Fibroblast of skin of right biceps (primary cell): ENCODE measurements at places on chromosomes 7 and 10.

- DNase-seq, result peak; percentile 79
Measured at GRCh38 chr10:119199231-119199992, 8.0 kb upstream of the GRK5 start.

- DNase-seq, result no peak
Measured at GRCh38 chr7:47444376-47445098, 137.4 kb downstream of the TNS3 start.

- DNase-seq, result no peak
Measured at GRCh38 chr10:17682236-17682946, 38.4 kb downstream of the STAM start.

DNA sequence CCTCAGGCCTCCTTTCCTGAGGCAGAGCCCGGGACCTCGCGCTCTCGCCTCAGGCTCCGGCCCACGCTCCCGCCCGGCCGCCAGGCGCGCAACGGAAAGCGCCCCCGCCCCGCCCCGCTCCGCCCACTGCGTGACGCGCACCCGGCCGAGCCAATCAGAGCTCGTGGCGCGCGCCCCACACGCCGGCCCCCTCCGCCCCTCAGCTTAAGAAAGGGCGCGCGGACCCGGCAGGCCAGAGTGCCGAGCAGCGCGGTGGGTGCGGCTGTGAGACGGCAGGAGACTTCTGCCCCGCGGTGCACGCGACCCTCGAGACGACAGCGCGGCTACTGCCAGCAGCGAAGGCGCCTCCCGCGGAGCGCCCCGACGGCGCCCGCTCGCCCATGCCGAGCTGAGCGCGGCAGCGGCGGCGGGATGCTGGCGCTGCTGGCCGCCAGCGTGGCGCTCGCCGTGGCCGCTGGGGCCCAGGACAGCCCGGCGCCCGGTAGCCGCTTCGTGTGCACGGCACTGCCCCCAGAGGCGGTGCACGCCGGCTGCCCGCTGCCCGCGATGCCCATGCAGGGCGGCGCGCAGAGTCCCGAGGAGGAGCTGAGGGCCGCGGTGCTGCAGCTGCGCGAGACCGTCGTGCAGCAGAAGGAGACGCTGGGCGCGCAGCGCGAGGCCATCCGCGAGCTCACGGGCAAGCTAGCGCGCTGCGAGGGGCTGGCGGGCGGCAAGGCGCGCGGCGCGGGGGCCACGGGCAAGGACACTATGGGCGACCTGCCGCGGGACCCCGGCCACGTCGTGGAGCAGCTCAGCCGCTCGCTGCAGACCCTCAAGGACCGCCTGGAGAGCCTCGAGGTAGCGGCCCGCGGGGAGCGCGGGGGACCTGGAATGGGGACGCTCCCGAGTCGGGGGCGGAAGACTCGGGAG, at the start of gene NPTX2:
TSS of gene NPTX2 (plus strand) at position 235 of the 909 bp plus-strand sequence. CDS start at position 412, 177 bp downstream.
- DNase-seq, result peak; percentile 33

- DNase-seq, result no peak
Measured at GRCh38 chr7:158805937-158806336, 23.4 kb downstream of the ESYT2 start.

GRCh38 chr7:381211-382042, 91.5 kb downstream of the FOXL3 start:
- DNase-seq, result no peak

DNA sequence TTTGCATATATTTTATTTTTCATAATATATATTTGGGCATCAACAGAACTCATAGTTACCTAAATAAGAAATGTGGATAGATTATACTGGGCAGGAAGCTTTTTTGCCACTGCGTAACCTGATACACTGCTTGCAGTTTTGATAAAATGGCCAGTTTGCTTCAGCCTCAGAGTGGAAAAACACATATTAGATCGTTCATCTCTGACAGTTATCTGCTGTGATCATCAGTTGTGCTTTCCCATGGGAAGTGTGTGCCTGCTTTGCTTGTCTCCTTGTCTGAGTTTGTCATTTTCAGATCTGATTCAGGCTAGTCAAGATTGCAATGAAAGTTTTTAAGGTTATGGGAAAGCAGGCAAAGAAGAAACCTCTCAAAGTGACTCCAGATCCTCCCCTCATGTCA, 54.0 kb downstream of the ADAM12 start:
- DNase-seq, result peak; percentile 26

DNA sequence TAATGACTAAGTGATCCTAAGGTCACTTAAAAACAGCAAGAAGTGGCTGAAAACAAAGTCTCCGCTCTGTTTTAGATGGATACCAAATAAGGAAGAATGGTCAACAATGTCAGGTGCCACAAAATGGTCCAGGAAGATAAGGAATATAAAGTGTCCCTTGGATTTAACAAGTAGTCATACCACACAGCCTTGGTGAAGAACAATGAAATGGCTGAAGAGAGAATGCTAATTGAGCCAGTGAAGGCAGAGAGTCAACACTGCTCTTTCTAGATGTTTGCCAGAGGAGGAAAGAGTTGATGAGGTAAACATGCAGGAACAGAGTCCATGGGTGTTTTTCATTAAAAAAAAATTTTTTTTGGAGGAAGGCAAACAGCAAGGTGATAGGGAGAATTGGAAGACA, 2.1 kb upstream of the CASD1 start:
- no peak for DNase-seq

DNA sequence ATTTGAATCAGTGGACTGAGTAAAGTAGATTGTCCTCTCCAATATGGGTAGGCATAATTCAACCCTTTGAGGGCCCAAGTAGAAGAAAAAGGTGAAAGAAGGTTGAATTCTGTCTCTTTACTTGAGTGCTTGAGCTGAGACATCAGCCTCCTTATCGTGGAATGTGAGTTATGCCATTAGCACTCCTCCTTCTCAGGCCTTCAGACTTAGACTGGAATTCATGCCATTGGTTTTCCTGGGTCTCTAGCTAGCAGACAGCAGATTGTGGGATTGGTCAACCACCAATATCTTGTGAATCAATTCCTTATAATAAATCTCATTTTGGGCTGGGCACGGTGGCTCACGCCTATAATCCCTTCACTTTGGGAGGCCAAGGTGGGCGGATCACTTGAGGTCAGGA, 89.2 kb downstream of the CUL2 start:
- DNase-seq, result peak; percentile 34

GRCh38 chr7:145539910-145540309, 576.7 kb upstream of the CNTNAP2 start:
- DNase-seq, result no peak

DNA sequence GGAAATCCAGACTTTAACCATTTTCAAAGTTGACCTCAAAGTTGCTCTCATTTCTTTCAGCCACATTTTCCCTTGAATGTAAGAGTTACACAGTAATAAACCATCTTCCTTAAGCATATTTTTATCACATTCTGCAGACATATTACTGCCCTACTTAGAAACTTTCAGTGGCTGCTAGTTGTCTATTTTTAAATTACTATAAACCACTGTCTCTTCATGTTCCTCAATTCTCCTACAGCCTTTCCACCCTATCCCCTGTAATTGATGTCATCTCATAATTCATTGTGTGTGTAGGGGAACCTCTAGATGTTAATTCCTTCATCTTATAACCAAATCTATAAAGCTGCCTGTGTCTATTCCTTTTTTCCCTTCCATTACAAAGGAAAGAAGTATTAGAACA, 78.1 kb upstream of the STRIP2 start:
- DNase-seq, result no peak

DNA sequence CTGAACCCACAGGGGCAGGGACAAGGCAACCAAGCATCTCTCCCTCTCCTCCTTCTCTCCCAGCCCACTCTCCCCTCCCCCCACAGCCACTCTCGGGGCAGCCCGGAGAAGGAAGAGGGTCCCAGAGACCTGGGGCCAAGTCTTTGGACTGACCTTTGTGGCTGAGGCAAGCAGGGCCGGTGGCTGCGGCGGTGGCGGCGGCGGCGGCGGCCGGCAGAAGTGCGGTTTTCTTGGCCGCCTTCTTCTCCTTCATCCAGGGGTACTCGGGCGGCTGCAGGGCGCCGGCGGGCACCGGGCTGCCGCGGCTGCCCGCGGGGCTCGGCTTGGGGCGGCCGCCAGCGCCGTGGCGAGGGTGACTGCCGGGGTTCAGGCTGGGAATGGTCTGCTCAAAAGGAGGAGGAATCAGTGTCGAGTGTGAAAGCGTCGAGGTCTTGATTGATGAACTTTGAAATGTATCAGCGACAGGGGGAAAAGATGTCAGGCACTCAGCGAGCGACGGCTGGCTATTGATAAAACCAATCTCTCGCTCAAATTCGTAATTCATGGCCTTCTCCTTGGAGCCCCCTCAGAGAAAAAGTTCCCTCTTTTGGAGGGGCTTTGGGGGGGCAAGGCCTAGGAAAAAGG, 414 bp downstream of the HOXA2 start:
- no peak for DNase-seq

- no peak for DNase-seq
Measured at GRCh38 chr7:137069249-137069963, 201.0 kb downstream of the CHRM2 start.

DNA sequence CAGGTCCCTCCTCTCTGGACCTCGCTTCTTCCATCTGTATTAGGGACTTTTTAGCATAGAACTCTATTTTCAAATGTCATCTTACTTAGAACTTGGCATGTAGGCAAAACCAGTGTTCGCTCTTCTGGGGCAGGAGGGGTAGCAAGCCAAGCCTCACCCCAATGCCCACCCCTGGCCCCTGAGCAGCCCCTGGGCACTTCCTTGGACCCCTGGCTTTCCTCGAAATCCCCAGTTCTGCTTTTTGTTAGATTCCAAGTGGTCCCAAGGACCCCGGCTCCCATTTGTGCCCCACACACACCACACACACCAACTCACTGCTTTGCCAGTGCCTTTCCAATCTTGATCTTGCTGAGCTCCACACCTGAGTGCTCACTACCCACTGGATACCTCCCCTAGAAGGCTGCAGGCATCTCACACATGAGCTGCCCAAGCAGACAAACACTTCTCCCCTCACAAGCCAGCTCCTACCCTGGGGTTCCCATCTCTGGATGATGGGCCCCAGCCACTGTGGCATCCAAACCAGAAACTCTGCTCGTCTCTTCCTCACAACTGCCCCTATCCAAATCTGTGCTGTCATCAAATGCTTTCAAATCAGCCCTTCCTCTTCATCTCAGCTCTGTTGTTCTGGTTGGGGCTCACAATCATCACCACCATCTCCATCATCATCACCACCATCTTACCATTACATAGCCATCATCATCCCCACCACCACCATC, 167.9 kb upstream of the ZMIZ1 start:
- DNase-seq, result no peak

DNA sequence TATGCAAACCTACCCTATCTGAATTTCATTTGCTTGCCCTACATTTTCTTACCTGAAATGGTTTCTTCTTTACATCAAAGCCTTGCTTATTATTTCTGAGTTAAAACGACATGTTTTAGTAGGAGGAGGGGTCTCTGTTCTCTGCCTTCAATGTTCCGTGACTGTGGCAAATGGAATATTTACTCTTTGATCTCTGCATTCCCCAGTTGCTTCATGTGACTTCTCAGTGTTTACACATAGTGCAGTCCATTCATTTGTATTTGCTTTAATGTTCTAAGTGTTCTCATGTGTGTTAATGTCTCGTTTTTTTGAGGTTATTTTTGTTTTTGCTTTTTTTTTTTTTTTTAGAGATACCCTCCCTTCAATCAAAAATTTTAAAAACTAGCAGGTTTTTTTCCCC, 75.8 kb downstream of the GNAI1 start:
- no peak for DNase-seq

GRCh38 chr10:69010151-69010640, 21.6 kb downstream of the KIFBP start:
- no peak for DNase-seq

DNA sequence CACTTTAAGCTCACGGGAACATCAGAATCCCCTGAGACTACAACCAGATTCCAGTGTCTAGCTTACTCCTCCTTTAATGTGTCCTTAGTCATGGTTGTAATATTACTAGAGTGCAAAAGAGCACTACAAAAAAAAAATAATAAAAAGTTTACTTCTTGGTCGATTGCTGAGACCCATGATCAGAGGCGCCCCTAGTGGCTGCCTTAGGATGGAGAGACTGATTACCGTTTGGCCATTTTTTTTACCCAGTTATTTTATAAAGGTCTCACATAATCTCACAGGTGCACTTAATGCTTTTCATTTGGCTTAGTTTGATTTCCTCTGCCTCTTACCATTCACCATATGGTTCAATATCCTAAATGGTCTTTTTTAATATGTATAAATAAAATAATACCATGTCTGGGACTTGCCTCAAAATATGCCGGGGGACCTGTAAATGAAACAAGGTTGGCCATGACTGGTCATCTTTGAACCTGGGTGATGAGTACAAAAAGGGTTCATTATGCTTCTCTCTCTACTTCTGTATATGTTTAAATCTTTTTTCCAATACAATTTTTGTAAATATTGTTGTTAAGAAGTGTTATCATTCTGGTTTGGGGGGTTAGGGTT, 331.5 kb upstream of the NFE2L3 start:
- DNase-seq, result no peak

GRCh38 chr10:62811159-62811875, 4.8 kb downstream of the EGR2 start:
- DNase-seq, result no peak

GRCh38 chr7:36299223-36299774, 90.4 kb upstream of the ANLN start:
- DNase-seq, result no peak

DNA sequence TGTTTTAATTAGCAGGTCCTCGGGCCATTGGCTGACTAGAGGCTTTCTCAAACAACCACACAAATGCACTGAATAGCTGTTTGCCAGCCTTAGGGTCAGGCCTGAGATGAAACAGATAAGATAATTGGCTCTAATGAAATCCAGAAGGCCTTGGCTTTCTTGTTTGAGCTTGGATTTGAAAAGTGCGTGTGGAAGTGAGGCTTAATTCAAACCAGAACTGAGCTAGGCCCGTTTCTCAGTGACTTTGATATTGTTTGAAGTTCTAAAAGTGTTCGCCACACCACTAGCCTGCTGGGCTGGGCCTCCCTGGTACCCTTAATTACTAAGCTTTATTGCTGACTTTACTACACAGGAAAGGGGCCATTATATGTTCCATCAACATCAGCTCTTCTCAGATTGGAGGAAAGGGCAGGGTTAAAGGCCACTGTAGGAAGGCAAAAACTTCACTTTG, 270.6 kb downstream of the TWIST1 start:
- peak; percentile 73 for DNase-seq

GRCh38 chr7:815284-816216, 16.7 kb upstream of the SUN1 start:
- peak; percentile 16 for DNase-seq

- DNase-seq, result no peak
Measured at GRCh38 chr7:129014501-129015101, 40.3 kb downstream of the TNPO3 start.

DNA sequence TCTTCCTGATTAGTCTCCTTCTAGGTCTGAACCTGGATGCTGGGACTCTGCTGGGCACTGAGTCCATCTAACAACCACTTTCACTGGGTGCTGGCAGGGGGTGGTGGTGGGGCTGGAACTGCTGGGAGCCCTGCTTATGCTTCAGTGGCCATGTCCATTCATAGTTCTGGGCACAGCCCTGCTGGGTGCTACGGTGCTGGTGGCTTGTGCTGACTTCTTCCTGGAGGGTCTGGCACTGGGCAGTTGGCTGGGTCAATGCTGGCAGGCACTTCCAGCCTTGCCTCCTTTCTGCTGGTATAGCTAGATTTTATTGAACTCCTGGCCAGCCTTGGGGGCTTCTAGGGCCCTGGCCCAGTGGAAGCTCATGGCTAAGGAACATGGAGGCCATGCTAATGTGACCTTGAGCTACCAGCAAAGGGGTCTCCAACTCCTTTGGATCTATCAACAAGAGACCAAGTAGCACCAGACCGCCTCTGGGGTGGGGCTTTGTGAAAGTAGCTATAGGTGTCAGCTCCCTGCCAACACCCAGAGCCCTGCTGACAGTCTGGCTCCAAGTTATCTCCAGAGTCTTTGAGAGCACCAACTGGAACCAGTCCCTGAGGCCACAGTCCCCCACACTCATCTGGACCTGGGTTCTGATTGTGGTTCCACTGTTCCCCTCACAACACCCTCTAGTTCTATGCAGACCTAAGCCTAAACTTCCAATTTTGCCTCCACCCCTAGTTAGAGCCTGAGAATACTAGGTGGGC, 99.6 kb downstream of the MAGI2 start:
- no peak for DNase-seq
